Stimulated activated CD4-positive, alpha-beta T cell treated with anti-CD3 and anti-CD28 coated beads, Interleukin-1b, Interleukin-23, amount 100 ng/mL, for 1 hour (primary cell): ENCODE measurements at places on chromosomes 13 and 19.

DNA sequence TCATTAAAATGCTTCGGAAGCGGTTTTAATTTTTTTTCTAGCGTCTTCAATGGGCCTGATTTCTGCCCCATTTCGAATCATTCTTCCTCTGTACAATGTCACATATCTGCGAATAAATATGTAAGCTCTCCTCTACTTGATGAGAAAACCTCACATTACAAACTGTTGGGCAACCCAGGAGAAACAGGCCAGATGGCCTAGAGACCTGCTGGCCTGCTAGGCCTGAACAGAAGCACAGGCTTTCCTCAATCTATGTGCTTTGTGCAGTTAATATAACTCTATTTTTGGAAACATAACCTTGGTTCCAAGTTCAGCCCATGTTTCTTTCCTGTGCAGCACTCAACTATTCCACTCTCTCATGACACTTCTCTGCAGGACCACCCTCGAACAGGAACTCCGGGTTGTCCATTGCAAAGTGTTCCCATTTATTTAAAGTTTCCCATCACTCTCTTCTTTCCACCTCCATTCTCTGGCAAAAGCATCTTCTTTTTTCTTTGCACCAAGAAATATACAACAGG lies 42.0 kb downstream of the DCLK1 start:
- no peak for DNase-seq

GRCh38 chr19:4305257-4305612 lies 837 bp downstream of the FSD1 start:
- DNase-seq = no peak

- no peak for DNase-seq
These were observed 9.3 kb downstream of the MAP3K10 start for GRCh38 chr19:40200341-40201099.

- DNase-seq = no peak
These were observed 154.8 kb downstream of the ABCC4 start for GRCh38 chr13:95146486-95146885.

- no peak for DNase-seq
These were observed 4.9 kb upstream of the GIPC3 start for GRCh38 chr19:3580156-3580934.

DNA sequence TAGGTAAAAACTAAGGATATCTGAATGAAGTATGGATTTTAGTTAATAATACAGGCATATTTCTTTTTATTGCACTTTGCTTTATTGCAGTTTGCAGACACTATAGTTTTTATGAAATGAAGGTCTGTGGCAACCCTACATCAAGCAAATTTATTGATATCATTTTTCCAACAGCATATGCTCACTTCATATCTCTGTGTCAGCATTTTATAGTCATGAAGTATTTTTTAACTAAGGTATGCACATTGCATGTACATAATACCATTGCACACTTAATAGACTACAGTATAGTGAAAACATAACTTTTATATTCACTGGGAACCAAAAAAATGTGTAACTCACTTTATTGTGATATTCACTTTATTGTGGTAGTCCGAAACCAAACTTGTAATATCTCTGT lies 236.3 kb downstream of the SUCLA2 start:
- DNase-seq = no peak

DNA sequence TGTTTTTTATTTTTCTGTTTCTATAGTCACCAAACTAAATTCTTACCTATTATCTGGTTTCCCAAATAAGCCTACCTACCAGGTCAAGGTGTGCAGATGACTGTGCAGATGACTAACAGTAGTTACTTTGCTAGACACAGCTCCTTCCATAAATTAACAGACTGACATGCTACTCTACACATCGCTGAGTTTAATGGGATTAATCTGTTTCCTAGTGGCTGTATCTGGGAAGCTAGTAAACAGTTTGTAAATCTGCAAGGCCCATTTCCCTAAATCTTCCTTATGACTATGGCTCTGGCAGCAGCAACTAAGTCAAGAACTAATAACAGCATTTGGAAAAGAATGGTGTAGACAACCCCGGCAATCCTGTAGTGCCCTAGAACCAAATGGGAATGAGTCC lies 27.9 kb downstream of the MIPEP start:
- no peak for DNase-seq

GRCh38 chr13:48494874-48495273 lies 38.0 kb downstream of the RCBTB2 start:
- DNase-seq = no peak

- DNase-seq = no peak
These were observed 14.7 kb upstream of the USP12 start for GRCh38 chr13:27186295-27186694.

DNA sequence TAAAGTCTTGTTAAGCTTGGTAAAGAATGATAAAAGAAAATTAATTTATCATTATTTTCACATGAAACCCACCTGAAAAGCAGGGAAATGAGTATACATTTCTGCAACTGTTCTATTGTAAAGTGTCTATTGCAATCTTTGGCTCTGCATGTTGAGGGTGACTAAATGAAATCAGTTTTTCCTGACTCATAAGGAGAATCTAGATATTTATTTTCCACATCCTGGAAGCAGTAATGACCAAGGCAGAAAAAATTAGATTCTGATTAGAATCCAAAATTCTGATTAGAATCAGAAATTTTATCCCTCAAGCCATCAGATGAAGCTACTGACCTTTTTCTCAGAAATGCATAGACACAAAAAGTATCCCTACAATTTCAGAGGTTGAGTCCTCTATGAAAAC lies 178.4 kb downstream of the MYO16 start:
- DNase-seq = no peak

DNA sequence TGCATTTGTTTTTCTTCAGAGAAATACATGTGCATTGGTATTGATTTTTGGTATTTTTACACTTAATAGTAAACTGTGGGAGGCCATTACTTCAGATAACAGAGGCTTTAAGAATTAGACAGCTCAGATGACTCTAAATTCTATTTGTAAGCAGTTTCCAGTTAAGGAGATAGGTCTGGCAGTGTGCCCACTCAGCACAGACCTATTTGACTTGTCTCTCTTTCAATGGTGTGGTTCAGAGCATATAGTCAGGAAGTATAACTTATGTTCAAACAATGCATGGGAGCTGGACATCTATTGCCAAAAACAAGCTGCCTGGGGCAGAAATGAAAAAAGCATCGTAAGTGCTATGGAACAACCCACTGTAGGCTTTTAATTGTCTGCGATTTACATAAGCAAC lies 370.7 kb downstream of the HS6ST3 start:
- no peak for DNase-seq

DNA sequence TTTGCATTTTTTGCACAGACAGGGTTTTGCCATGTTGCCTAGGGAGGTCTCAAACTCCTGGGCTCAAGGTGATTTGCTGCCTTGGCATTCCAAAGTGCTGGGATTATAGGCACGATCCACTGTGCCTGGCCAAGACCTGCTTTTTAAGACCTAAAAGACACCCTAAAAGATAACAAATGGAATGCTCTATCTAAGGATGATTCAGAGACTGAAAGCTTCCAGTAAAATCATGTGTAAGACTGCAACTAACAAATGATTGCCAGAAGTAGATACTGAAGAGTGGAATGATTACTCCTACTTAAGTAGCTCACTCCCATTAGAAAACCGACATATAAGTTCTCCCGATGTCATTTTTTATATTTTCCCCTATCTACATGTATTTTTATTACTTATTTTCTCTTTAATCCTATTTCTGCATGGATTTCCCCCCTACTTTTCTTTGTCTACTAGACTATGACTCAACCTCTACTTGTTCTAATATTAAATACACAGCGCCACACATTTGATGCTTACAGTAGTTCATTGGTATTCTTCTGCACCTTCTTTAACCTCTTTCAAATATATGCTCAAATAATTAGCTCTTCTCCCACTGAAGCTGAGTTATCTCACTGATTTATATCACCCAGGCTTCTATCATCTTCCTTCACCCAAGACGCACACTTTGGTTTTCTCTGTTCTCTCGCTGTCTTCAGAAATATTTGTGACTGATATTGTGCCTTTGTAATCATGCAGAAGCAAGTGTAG lies 32.2 kb upstream of the KLF12 start:
- DNase-seq = no peak

- DNase-seq = no peak
These were observed 56.5 kb downstream of the DCLK1 start for GRCh38 chr13:36074659-36075058.

GRCh38 chr19:53808710-53809125 lies 15.4 kb downstream of the NLRP12 start:
- DNase-seq = no peak

GRCh38 chr13:110023729-110024644 lies 237.6 kb upstream of the IRS2 start:
- DNase-seq = no peak

DNA sequence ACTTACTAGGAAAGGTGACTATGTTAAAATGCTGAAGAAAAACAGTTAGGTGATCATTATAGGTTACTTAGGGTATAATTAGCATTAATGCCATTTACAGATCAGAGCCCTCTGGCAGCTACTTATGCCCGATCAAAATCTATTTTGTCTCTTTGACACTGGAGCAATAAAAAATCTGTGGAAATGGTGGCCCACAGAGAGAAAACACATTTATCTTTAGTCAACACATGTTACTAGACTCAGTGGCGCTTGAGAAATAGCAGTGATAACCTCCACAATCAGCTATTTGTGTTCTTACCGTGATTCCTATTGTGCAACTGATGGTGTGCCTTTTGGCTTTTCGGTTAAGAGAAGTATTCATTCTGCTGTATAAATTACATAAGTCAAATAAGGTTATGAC lies 1519.6 kb downstream of the PCDH9 start:
- DNase-seq = no peak

GRCh38 chr13:30325668-30326067 lies 18.3 kb upstream of the KATNAL1 start:
- no peak for DNase-seq

DNA sequence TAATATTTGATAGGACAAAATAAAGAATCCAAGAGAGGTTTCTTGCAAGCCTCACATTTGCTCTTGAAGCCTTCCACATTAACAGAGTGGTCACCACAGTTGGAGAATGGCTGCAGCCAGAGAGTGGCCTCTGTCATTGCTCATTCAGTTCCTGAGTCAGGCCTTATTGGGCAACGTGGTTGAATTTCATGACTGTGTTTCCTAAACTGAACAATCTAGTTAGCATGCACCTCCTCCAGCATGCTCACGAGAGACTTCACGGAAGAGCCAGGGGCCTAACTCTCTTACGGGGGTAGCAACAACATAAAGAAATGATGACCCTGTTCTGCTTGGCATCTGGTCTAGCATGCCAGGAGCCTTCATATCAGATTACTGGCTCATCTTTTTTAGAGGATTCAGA lies 9.6 kb upstream of the UBL3 start:
- DNase-seq = no peak

DNA sequence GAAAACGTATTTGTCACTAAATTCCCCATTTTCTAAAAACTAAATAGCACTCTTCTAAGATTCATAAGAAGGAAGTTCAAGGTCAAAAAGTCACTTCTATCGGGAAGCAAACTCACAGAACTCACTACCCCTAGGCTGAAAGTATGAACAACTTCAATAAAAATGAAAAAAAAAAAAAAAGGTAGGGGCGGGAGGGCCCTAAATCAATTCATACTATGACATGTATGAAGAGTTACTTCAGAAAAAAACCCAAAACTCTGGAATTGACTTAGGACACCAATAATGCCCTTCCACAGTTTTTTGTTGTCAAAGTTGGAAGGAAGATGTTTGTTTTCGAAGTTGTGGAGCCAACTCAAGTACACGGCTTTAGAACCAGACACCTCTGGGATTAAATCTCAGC lies 1.1 kb downstream of the SUCLA2 start:
- DNase-seq = no peak

DNA sequence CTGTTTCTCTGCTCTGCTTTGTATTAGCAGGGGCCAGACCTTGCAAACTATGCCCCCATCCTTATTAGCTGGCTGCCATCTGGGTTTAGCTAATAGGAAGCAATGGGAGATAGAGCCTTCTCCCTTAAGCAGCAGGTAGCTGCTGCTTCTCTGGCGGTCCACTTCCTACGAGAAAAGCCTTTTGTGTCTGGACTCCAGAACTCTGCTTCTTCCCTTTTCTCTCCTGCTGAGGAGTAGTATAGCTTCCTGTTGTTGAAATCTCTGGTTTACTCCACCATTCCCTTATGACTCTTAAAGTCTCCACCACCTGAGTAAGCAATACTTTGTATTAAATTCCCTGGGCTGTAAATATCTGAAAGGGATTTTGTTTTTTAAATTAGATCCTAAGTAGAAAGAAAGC lies 147.1 kb downstream of the DNAJC15 start:
- DNase-seq = no peak

GRCh38 chr19:47749326-47749725 lies 4.0 kb downstream of the NOP53 start:
- DNase-seq = no peak

- DNase-seq = no peak
These were observed 3.5 kb downstream of the CIC start for GRCh38 chr19:42272535-42272897.

- no peak for DNase-seq
These were observed 123.5 kb downstream of the RXFP2 start for GRCh38 chr13:31862828-31863227.

GRCh38 chr13:99995104-99995588 lies 13.6 kb downstream of the ZIC2 start:
- DNase-seq = no peak

- DNase-seq = no peak
These were observed 2660.1 kb upstream of the PCDH20 start for GRCh38 chr13:64075543-64076271.

- no peak for DNase-seq
These were observed 8.7 kb upstream of the ZNF492 start for GRCh38 chr19:22625266-22626035.

GRCh38 chr13:73334445-73334844 lies 275.6 kb downstream of the KLF5 start:
- no peak for DNase-seq

DNA sequence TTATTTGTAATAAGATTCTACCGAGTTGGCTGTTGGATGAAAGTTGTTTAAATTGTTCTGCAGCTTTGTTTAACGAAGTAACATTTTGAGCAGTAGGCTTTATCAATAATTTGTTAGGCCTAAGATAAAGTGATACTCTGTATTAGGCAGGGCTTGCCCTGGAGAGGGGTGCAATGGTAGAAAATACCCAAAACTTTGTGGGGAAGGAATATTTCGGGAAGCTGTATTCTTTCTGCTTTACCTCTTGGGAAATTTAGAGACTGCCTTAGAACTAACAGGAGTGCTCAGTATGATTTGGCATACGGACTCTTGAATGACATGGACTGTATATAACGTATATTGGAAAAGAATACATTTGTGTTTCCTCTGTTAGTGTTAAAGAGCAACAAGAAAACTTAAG lies 2.5 kb downstream of the PDS5B start:
- DNase-seq = no peak

DNA sequence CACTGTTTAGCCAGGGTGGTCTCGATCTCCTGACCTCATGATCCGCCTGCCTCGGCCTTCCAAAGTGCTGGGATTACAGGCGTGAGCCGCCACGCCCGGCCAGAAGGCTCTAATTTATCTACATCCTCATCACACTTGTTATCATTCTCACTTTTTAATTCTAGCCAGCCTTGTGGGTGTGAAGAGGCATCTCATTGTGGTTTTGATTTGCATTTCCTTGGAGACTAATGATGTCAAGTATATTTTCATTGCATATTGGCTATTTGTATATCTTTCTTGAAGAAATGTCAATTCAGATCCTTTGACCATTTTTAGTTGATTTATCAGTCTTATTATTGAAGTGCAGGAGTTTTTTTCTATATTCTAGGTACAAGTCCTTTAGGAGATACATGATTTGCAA lies 27.7 kb upstream of the HIF3A start:
- no peak for DNase-seq

- no peak for DNase-seq
These were observed 8.0 kb downstream of the SSBP4 start for GRCh38 chr19:18427080-18427742.

- peak; percentile 24 for DNase-seq
These were observed at the start of gene DKKL1 for GRCh38 chr19:49363268-49364082. Gene DKKL1 (plus strand): TSS chr19:49363877. CDS start chr19:49363999, 122 bp downstream.

- DNase-seq = no peak
These were observed 115.7 kb upstream of the ZNF536 start for GRCh38 chr19:30256496-30256850.
